ENCODE measurements at places on chromosomes 1 and 21. TPM values are rescaled to one million over a fixed set of nuclear protein-coding genes. Genes with fewer than 3 reads are reported as not detected.

DNA sequence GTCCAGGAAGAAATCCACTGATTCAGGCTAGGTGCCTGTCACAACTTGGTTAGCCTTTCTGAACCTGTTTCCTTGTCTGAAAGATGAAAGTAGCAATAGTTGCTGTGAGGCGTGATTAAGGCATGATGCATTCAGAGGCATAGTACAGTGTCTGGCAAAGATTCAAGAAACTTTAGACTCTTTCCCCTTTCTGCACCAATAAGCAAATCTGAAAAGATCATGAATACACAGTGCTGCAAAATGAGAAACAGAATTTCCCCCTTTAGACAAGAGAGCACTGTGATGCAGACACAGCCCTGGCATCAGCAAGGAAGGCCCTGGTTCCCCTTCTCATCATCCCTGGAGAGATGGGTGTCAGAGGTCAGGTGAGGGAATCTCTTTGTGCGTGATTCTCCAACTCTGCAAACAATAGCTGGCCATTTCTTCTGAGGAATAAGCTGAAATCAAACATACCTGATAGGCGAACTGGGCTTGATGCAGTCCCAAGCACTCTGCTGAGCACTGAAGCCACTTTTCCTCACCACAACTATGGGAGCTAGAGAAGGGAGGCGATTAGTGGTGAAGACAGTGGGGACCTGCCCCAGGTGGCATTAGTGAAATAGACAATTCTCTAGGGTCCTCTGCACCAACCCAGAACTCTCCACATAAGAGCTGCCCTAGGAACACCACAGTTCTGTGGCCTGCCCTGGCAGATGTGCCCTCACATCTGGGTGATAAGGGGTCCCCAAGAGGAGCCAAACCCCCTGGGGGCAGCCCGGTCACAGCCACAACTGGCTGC is 41.7 kb downstream of the ITPKB start:
- H3K27me3 ChIP-seq = no peaks in the 10 kb centered on the region
- H3K36me3 ChIP-seq = no peaks in the 10 kb centered on the region
- no peak overlapping the region for H3K4me3 ChIP-seq

The STPG1 gene
- 7.6 TPM for total RNA-seq

- no peaks in the 10 kb centered on the region for H3K27me3 ChIP-seq
- H3K4me3 ChIP-seq = no peak overlapping the region
- no peak overlapping the region for H3K27ac ChIP-seq
These were observed 223.2 kb upstream of the C1orf87 start for GRCh38 chr1:60296794-60297193.

GRCh38 chr1:90823686-90824085 is 106.6 kb upstream of the BARHL2 start:
- no peak overlapping the region for H3K27ac ChIP-seq
- H3K4me1 ChIP-seq = no peaks in the 10 kb centered on the region
- H3K27me3 ChIP-seq = no peaks in the 10 kb centered on the region
- ATAC-seq = no peak

The ADGRL4 gene
- 14.5 TPM for total RNA-seq

GRCh38 chr21:26939601-26940111 is 27.2 kb downstream of the ADAMTS5 start:
- no peak for ATAC-seq
- H3K4me1 ChIP-seq = peaks cover 7% of the 10 kb centered on the region
- H3K4me3 ChIP-seq = no peak overlapping the region
- peak overlapping the region; percentile 46 for H3K27ac ChIP-seq
- no peaks in the 10 kb centered on the region for H3K36me3 ChIP-seq

The HAO2 gene
- total RNA-seq = not detected

The POMGNT1 gene
- 33.3 TPM for total RNA-seq

- H3K4me1 ChIP-seq = no peaks in the 10 kb centered on the region
- no peaks in the 10 kb centered on the region for H3K27me3 ChIP-seq
- no peaks in the 10 kb centered on the region for H3K36me3 ChIP-seq
- no peak for ATAC-seq
These were observed 2162.7 kb downstream of the NCAM2 start for GRCh38 chr21:23160914-23161313.

- peaks cover 45% of the 10 kb centered on the region for H3K4me1 ChIP-seq
- ATAC-seq = no peak
- H3K4me3 ChIP-seq = no peak overlapping the region
- peak overlapping the region; percentile 9 for H3K27ac ChIP-seq
- no peaks in the 10 kb centered on the region for H3K27me3 ChIP-seq
- H3K36me3 ChIP-seq = no peaks in the 10 kb centered on the region
These were observed 37.4 kb upstream of the ERRFI1 start for GRCh38 chr1:8063298-8064036.

The IL20 gene
- total RNA-seq = not detected

The ZNF593OS gene
- not detected for total RNA-seq

GRCh38 chr1:185661971-185662370 is 72.2 kb upstream of the HMCN1 start:
- no peak overlapping the region for H3K27ac ChIP-seq
- no peak overlapping the region for H3K4me3 ChIP-seq
- no peaks in the 10 kb centered on the region for H3K4me1 ChIP-seq

The INKA2 gene
- total RNA-seq = 7.2 TPM
